ENCODE measurements at places on chromosomes 3 and 15.

DNA sequence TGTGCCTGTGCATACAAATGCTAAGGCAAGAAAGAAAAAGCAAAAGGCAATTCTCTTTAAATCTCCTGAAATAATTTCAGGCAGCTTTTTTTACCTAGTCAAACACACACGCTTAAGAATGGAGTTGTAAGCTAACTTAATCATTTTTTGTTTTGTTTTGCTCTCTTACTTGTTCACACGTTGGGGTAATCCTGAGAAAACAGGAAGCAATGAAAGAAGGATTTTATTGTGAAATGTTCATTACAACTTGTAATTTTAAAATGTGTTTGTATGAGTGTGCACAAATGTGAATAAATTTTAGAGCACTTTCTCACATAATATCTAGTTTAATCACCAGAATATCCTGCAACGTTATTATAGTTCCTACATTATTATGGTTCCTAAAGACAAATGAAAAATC, 263.8 kb downstream of the LPP start:
- no peak for DNase-seq

GRCh38 chr3:126937973-126938372, 44.9 kb upstream of the PLXNA1 start:
- no peak for DNase-seq

GRCh38 chr15:44804298-44805046, 68.1 kb downstream of the TRIM69 start:
- no peak for DNase-seq

DNA sequence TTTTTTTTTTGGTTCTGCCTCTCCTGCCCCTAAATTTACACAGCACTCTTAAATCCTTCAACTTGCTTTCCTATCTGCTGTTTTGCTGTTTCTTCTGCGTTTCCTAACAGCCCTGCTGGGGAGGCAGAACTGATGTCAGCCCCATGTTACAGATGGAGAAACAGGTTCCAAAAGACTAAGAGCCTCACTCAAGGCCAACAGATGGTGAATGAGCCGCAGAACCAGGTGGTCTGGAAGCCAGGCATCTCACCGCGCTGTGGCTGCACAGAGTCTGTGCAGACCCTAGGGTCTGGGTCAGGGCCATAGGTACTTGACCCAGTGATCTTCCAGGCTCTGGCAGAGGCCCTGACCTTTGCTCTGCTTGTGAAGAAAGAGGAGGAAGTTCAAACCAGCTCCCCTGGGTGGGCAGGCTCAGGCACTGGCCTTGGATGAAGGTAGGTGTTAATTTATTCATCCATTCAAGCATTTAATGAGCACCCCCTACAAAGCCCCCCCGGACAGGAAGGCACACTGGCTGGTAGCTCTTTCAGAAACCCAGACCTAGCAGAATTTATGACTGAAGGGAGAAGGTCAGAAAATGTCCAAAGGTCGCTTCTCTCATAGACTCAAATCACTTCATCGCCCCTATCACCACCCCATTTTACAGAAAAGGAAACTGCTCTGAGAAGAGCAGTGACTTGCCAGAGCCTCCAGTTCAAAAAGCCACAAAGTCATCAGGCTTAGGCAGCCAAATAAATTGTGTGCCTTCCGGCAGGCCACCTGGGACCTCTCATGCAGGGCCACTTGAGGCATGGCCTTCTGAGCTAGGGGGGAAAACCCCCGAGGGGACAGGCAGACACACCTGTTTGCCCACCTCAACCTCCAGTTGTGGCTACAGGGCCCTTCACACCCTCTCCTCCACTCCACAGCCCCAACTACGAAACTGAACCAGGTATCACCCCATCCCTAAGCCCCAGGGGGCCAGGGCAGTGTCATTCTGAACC, 2.7 kb downstream of the CHDH start:
- DNase-seq = no peak

GRCh38 chr3:58175187-58175436, 35.7 kb downstream of the DNASE1L3 start:
- no peak for DNase-seq

- no peak for DNase-seq
These were observed 31.3 kb downstream of the LDHAL6B start for GRCh38 chr15:59237924-59238331.

- DNase-seq = no peak
These were observed 703.8 kb upstream of the NR2F2 start for GRCh38 chr15:95626501-95627361.

DNA sequence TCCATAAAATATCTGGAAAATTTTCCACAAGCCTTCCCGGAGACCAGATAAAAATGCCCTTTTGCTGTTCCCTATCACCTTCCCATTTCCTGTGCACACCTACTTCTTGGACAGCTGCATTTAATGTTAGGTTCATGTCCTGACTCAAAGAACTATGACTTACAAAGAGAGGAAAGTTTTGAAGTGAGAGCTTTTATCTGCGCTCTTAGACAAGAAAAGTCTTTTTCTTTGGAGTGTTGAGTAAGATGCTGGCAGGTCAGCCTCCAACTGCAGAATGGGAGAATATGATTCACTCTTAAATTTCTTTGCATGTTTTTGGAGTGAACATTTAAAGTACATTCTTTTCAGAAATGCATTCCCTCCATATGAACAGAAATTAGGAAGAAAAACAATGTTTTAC, 147.3 kb upstream of the DPH6 start:
- no peak for DNase-seq

DNA sequence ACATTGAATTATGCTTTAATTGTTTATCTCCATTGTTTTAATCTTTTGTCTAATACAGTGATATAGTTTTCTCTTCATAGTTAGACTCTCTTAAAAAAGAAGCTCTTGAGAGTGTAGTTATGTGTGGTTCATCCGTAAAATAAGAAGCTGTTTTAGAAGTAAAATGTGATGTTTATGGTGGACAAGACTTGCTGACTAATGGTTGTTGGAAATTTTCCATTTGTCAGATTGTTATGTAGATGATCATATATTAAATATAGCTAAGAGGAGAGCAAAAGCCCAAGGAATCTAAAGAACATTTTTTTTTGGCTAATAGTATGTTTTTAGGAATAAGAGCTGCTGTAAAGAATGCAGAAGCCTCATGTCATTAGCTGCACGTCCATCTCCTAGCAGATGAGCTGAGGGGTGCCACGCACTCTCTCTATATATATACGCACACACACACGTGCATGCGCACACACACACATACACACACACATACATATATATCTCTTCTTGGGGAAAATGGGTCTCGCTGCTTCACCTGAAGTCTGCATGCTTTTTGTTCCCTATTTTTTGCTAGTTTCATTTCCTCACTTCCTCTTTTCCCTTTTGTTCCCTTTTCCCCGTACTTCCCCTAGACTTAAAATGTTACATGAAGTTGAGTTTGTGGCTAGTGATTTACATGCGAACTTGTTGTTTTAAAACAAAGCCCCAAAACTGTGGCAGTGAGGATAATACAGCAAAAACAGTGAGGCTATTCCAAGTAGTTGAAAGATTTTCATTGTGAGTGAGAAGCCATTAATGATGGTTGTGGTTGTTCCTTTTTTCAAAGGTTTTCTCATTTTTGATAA, 107.8 kb downstream of the MBNL1 start:
- DNase-seq = no peak

GRCh38 chr15:40550341-40551037, 14.4 kb downstream of the CCDC32 start:
- DNase-seq = no peak

DNA sequence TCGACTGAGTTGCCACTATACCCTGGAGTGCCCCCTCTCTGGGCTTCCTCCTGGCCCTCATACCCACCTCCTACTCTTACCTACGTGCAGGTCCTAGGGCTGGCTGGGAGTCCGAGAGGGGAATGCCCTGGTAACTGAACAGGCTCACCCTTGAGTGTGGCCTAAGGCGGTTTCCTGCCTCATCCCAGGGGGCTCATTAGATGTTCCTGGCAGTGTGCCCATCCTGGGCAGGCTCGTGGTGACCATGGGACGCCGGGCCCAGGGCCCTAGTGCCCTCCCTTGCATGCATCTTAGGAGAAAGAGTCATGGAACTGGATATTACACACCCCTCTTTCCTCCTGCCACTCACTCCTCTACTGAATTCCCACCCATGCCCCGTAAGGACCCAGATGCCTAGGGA, 2.8 kb downstream of the SEMA4B start:
- no peak for DNase-seq

GRCh38 chr15:64544450-64544849, 84.1 kb downstream of the ZNF609 start:
- DNase-seq = no peak

DNA sequence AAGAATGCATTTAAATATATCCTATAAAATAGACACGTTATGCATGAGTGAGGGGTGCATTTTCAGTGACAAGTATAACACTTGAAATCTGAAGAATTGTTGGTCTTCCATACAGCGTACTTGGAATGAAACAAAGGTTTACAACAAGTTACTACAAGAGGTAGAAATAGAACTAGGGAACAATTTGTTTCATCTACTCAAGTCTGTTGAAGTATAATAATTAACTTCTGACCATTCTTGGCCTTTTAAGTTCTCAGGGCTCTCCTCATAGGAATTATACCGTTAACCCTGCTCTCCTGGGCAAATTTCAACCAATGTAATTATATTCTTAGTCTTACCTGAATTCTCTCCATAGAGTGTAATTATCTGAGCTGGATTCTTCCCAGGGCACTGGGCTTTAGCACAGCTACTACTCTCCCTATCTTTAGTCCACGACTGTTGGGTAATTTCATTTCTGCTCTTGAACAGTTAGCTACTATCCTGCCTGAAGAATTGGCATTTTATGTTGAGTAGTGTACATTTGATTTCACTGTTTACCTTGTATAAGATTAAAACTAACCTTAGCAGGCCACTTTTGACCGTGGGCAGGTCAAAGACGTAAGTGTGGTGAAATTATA, 100.6 kb downstream of the UBE2E2 start:
- DNase-seq = no peak

- no peak for DNase-seq
These were observed 25.5 kb upstream of the NUDT16 start for GRCh38 chr3:131356006-131356595.

DNA sequence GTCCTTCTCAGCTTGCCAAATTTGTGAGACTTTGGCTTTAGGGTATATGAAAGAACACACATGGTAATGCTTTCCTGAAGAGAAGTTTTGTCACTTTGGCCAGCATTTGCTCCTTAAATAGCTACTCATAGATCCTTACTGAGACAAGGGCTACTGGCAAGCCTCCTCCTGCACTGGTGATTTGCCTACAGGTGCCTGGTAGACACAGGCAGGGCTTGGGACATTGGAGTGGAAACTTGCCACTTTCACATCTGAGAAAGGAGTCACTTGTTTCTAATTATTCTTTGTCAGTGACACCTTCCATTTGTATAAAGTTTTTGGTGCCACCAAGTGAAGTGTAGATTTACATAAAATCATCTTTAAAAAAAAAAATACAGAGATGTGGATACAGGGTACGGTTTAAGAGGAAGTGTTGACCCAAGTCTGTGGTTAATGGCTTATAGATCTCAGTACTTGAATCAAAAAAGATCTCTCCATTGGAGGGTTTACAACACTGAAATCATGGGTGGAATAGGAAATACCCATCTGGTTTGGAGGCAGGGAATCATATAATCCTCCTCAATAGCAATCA, 132.8 kb upstream of the GADL1 start:
- no peak for DNase-seq

DNA sequence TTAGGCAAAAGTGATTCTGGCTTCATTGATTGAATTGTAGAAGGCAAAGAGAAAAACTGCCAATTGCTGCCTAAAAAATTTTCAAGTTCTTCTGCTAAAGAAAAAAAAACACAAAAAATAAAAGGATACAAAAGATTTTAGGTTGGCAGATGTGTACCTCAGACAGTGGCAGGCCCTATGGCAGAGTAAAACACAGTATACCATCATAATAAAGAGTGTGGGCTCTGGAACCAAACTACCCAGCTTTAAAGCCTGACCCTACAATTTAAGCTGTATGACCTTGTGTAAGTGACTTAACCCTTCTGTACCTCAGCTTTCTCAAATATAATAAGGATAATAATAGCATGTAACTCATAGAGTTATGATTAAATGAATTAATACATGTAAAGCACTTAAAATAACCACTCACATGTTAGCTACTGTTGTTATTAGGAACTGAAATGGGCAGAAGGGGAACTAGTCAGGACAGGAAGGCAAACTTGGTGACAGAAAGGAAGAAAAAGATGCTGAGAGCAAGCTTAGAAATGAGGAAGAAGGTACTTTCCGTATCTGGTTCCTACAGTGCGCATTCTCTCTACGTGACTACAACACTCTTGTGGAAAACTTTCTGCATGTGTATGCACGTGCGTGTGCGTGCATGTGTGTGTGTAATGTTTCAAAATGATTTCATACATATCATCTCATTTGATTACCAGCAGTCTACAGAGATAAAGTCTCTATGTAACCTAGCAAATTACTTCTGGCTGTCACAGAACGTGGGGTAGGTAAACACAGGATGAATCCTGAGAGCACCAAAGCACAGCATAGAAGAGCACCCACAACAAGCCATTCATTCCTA, 13.6 kb upstream of the GATM start:
- DNase-seq = no peak

DNA sequence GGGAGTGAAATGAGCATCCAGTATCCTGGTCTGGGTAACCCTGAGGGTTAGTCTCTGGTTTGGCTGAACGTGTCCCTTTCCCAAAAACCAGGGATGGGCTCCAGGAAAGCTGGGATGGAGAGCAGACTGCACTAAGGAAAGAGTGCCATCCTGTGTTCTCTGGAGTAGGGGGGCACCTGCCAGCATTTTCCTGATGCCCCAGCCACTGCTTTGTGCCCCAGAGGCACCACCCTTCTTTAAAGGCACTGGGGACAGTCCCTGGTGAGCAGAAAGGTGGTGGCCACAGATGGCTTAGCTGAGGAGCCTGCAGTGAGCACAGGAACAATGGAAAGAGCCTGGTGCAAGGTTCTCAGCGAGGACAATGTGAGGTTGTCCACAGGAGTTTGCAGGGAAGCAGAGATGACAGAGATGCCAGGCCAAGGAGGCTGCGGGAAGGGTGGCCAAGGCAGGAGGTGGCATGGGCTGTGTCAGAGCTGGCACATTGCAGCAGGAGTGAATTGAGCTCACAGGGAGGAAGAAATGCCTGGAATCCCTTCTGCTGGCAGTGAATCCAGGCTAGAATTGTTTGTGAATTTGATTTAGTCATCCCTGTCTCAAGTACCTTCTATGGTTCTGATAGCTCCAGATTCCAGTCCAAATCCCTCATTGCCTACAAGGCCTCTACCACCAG, 39.9 kb downstream of the AMOTL2 start:
- DNase-seq = no peak

DNA sequence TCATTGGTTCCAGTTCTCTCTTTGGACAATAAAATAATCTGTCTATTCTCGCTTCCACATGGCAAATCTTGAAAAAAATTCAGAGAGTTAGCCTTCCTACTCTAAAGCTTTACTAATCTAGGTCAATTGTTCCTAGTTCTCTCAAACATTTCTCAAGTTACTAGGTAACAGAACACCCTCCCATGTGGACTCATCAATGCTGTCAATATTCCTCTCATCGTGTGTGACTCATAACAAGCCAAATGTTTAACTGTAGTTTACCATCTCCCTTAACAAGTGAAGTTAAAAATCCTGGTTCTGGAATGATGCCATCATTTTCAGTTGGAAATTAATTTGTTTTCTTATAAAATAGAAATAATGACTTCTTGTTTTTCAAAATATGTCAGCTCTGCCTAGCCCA, 438.6 kb downstream of the ROBO1 start:
- no peak for DNase-seq

- no peak for DNase-seq
These were observed 387.4 kb downstream of the PTPRG start for GRCh38 chr3:61948699-61949305.

- DNase-seq = no peak
These were observed 30.0 kb downstream of the MASP1 start for GRCh38 chr3:187261541-187261969.
